ENCODE measurements at places on chromosomes 7 and 10. TPM values are rescaled to one million over a fixed set of nuclear protein-coding genes. Genes with fewer than 3 reads are reported as not detected.

The INHBA gene
- 5.8 TPM for total RNA-seq

DNA sequence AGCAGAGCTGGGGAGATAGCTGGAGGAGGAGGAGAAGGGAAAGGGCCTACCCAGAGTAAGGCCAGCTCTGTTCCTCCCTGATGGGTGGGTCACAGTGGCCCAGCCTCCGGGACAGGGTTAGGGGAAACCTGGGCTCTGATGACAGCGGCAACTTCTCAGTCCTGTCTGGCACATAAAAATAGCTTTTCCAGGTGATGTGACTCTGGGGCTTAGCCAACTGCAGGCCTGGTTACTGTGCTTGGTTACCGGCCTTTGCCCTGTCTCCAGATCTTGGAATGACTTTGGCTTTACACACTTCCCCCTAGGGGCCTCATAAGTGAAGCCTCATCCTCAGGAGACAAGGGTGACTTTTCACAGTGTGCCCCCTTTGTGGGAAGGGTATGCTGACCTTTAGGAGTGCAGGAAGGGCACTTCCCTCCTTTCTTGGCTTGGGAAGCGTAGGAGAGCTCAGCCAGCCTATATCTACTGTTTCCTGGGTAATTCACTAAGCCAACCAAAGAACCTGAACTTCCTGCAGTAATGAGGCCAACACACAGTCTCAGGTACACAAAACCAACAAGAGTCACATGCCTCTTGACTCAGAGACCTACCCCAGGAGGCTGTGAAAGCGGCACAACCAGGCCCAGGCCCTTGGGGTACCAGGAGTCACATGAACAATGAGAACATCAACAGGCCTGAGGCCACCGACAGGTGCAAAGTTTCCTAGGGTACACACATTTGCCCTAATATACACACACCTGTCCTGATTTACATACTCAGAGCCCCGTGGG is 11.7 kb upstream of the HILPDA start:
- no peak for DNase-seq

DNA sequence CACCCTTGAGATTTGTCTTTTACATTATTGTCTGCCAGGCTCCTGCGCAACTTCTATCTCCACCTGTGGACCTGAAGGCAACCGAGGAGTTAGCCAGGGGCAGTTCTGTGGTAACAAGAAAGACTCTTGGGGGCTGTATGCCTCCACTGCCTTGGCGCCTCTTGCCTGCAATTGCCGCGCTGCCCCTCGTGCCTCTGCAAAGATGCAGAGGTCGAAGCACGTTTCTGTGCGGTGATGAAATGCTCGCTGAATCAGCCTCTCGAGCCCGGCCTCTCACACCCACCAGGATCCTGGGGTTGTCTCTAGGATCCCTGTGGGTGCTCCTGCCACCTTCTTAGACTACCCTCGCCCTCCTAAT is 486 bp upstream of the LHFPL3 start:
- no peak for DNase-seq

DNA sequence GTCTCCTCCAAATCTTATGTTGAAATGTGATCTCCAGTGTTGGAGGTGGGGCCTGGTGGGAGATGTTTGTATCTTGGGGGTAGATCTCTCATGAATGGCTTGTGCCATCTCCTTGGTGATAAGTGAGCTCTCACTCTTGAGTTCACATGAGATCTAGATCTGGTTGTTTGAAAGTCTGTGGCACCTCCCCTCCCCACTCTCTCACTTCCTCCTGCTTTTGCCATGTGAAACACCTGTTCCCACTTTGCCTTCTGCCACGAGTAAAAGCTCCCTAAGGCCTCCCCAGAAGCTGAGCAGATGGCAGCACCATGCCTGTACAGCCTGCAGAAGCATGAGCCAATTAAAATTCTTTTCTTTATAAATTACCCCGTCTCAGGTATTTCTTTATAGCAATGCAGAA is 23.5 kb downstream of the TMEM229A start:
- DNase-seq: no peak

DNA sequence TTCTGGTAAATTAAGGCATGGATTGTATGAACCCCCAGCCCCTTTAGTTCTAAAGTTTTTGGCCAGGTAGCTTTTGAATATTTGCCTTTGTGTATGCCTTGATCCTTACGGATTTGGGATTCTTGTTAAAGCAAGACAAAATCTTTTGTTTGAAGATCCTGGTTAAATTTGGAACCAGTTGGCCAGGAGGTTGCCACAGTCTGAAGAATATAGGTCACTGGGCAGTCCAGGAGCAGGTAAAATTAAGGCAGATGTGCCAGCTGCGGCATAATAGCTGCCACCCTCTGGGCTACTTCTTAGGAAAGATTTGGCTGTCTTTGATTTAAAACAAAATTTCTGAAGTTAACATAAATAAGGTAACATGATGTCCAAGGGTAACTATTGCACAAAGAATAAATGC is 192.3 kb downstream of the SUGCT start:
- DNase-seq: no peak

- DNase-seq: no peak
These were observed 83.0 kb upstream of the FAM180A start for GRCh38 chr7:135831455-135832195.

DNA sequence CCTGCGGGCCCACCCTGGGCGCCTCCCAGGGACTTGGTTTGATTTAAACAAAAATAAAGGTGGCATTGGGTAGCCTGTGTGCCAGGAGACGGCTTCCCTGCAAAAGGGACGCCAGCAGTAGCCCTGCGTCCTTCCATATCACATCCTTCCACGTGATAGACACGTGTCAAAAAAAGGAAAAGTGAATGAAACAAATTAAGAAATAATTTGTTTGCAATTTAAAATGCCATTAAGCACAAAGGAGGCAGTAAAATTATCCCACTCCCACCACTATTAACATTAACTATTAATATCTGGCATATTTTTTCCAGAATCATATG is 7.6 kb downstream of the TACR2 start:
- no peak for DNase-seq

GRCh38 chr7:6007386-6007785 is 1.5 kb downstream of the PMS2 start:
- no peak for DNase-seq

DNA sequence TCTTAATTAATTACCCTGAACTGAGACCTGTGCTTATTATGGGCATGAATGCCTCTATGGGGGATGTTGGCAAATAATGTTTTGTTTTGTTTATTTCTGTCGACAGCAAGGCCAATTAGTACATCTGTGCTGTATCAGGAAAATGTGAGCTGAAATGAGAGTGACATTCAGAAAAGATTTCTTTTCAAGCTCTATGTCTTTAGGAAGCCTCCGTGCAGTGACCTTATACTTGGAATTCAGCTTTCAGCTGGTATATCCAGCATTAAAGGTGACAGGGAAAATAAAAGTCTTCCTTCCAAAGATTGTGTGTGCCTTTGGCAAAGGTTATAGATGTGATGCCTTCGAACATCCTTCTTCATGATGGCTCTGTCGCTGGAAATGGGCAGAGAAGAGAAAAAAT is 1061.1 kb downstream of the SORCS3 start:
- DNase-seq: no peak

DNA sequence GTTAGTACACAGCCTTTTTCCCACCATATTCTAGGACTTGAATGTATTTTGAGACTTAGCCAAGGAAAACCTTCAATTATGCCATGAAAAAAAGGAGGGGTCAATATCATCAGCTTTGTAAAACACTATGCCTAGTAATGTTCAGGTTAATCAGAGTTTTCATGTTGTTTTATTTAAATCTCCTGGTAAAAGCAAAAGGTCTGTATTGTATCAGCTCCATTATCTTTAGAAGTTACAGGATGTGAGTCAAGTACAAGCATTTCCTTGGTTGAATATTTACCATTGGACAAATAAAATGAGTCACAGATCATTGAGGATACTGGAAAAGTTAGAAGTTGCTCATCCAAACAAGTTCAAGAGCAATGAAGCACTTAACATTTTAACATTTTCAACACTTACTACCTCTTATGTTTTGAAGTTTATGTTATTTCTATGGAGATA is 89.9 kb upstream of the CAPZA2 start:
- no peak for DNase-seq

- DNase-seq: no peak
These were observed 47.1 kb downstream of the RSU1 start for GRCh38 chr10:16770141-16770540.
